ENCODE measurements at places on chromosomes 2 and 18.

- DNase-seq: no peak
Measured at GRCh38 chr2:147913701-147914480, 69.1 kb downstream of the ACVR2A start.

GRCh38 chr2:1556776-1557466, 143.7 kb downstream of the TPO start:
- no peak for DNase-seq

DNA sequence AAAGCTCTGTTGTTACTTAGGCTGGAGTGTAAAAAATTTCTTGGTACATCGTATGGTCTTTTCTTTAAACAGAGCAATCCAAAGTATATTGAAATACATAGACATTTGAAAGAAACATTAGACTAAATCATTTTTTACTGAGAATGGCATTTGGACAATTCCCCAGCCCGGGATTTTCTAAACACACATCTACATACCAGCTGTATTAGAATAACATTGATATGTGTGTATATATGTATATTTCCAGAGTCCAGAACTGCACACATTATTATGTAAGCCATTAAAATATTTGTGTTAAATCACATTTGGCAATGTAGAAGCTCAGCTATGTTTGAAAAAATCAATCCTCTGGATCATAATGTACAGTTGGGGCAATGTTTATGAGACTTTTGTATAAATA, 1853.6 kb upstream of the LRRTM1 start:
- no peak for DNase-seq

GRCh38 chr18:40159141-40160017, 1795.7 kb upstream of the PIK3C3 start:
- no peak for DNase-seq

- no peak for DNase-seq
Measured at GRCh38 chr18:48202006-48202348, 207.2 kb downstream of the ZBTB7C start.

GRCh38 chr18:48875942-48876511, 74.7 kb downstream of the SMAD7 start:
- no peak for DNase-seq

- DNase-seq: peak; percentile 47
Measured at GRCh38 chr2:182915369-182916326, 49.2 kb upstream of the FRZB start.

DNA sequence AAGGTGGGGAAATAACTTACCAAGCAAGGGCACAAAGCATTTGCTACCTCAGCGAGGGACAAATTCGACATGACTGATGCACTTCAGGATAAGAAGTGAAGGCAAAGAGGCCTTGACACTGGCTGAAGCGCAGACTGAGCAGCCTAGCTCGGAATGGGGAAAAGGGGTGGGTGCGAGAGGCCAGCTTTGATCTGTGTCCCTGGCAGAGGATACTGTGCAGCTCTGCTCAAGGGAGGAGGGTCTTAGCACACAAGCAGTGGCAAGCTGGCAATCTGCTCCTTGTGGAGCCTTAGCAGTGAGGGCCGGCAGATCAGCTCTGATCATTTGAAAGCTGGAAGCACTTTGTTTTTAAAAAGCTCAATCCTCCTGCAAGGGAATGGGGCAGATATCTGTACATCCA, 222.3 kb downstream of the ZBTB7C start:
- DNase-seq: no peak

DNA sequence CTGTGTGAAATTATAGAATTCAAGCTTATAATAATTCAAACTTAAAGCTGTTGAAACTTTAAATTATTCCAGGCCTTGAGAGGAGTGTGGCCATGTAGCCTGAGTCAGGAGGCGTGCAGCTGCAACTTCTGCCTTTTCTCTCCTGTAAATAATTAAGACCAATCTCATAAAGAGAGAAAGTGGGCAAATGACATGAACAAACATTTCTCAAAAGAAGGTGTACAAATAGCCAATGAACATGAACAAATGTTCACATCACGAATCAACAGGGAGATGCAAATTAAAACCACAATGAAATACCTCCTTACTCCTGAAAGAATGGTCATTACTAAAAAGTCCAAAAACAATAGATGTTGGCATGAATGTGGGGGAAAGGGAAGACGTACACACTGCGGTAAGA, 149.1 kb upstream of the MYCN start:
- no peak for DNase-seq

DNA sequence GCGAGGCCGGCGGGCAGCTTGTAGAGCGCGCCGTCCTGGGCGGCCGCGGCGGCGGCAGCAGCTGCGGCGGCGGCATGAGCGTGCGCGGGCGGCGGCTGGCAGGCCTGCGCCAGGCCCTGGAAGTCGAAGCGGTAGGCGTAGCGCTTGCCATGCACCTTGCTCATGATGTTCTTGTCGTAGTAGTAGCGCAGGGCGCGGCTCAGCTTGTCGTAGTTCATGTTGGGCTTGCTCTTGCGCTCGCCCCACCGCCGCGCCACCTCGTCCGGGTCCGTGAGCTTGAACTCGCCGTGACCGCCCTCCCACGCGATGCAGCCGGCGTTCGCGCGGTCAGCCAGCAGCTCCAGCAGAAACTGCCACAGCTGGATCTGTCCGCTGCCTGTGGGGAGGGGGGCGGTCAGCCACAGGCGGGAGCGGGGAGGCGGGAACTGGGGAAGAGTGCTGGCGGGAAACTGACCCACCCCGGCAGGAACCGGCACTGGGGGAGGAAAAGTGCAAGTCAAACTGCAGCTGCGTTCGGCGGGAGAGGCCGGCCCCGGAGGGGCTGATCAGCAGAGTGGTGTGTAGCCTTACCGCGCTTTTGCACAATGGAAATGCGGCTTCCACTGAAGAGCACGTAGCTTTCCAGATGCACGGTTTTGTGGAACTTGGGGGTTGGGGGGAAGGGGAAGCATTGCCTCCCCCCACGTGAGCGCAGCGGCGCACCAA, 3.0 kb downstream of the FEV start:
- DNase-seq: no peak
